ENCODE measurements at places on chromosomes 2 and 18. TPM values are rescaled to one million over a fixed set of nuclear protein-coding genes. Genes with fewer than 3 reads are reported as not detected.

The ZNF892 gene
- 0.21 TPM for total RNA-seq

DNA sequence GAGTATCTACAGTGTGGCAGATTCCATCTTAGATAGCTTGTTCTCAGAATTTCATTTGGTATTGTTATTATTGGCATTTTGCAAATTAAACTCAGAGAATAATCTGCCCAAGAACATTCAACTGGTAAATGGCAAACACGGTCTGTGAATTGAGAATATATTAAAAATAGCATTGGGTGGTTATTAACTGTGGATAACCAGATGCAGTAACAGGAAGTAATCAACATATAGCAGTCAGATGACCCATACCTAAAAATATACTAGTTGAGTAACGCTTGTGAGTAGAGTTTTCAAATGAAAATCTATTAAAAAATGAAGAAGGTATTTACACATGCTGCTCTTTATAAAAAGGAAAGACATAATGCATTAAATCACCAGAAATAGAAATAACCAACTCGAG is 129.5 kb downstream of the ZNF804A start:
- no peaks in the 10 kb centered on the region for H3K27me3 ChIP-seq
- no peaks in the 10 kb centered on the region for H3K4me1 ChIP-seq
- no peak for DNase-seq
- no peak overlapping the region for H3K4me3 ChIP-seq
- no peak overlapping the region for H3K27ac ChIP-seq

DNA sequence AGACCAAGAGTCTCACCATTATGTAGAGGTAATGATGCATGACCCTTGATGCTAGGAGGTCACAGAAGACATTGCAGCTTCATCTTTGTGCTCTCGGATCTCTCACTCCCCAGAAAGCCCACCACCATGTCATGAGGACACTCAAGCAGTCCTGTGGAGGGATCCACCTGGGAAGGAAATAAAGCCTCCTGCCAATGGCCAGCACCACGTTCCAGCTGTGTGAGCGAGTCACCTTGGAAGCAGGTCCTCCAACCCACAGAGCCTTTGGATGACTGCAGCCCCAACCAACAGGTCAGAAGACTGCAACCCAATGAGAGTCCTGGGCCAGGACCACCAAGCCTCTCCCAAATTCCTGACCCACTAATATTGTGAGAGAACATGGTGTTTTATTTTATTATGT is 38.4 kb downstream of the CYP26B1 start:
- no peak overlapping the region for H3K27ac ChIP-seq
- no peak overlapping the region for H3K4me3 ChIP-seq
- H3K4me1 ChIP-seq = no peaks in the 10 kb centered on the region
- no peak for DNase-seq
- no peaks in the 10 kb centered on the region for H3K36me3 ChIP-seq

The MOCOS gene
- 15.4 TPM for total RNA-seq

GRCh38 chr2:27155069-27155520 is 6.3 kb downstream of the TCF23 start:
- no peak overlapping the region for H3K4me3 ChIP-seq
- H3K4me1 ChIP-seq = peaks cover 65% of the 10 kb centered on the region
- H3K27me3 ChIP-seq = no peaks in the 10 kb centered on the region

DNA sequence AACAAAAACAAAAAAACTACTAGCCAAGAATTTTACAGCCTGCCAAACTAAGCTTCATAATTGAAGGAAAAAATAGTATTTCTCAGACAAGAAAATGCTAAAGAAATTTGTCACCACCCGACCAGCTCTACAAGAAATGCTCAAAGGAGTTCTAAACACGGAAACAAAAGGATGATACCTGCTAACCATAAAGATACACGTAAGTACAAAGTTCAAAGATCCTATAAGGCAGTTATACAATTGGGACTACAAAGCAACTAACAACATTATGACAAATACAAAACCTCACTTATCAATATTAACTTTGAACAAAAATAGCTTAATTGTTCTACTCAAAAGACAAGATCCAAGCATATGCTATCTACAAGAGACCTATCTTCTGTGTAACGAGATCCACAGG is 64.6 kb downstream of the TRAPPC8 start:
- H3K36me3 ChIP-seq = peaks cover 52% of the 10 kb centered on the region
- H3K4me1 ChIP-seq = peaks cover 18% of the 10 kb centered on the region

The SH3YL1 gene
- total RNA-seq = 13.0 TPM

GRCh38 chr2:98911126-98911375 is 25.0 kb downstream of the CRACDL start:
- H3K4me3 ChIP-seq = peak overlapping the region; percentile 39
- no peak for DNase-seq
- H3K36me3 ChIP-seq = no peaks in the 10 kb centered on the region
- no peak overlapping the region for H3K27ac ChIP-seq
- peaks cover 46% of the 10 kb centered on the region for H3K4me1 ChIP-seq
- peaks cover 4% of the 10 kb centered on the region for H3K27me3 ChIP-seq

DNA sequence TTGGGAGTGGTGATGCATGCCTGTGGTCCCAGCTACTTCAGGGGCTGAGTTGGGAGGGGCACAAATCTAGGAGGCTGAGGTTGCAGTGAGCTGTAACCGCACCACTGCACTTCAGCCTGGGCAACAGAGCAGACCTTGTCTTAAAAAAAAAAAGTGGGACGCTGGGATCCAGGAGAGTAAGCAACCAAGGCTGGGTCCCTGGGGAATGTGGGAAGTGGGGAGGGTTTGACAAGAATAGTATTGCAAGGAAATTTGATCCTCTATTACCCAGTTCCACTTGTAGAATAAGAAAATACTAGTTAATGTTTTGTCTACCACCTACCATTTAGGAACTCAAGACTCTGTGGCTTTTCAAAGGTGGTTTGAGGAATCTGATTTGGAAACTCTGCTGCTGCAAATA is 21.1 kb upstream of the DYTN start:
- no peaks in the 10 kb centered on the region for H3K4me1 ChIP-seq
- no peak for DNase-seq
- H3K4me3 ChIP-seq = no peak overlapping the region
- no peaks in the 10 kb centered on the region for H3K36me3 ChIP-seq
- H3K27ac ChIP-seq = no peak overlapping the region

GRCh38 chr2:224263571-224264043 is 138.3 kb downstream of the FAM124B start:
- H3K36me3 ChIP-seq = no peaks in the 10 kb centered on the region
- no peak for DNase-seq
- H3K4me3 ChIP-seq = no peak overlapping the region
- no peaks in the 10 kb centered on the region for H3K27me3 ChIP-seq
- H3K4me1 ChIP-seq = peaks cover 11% of the 10 kb centered on the region

DNA sequence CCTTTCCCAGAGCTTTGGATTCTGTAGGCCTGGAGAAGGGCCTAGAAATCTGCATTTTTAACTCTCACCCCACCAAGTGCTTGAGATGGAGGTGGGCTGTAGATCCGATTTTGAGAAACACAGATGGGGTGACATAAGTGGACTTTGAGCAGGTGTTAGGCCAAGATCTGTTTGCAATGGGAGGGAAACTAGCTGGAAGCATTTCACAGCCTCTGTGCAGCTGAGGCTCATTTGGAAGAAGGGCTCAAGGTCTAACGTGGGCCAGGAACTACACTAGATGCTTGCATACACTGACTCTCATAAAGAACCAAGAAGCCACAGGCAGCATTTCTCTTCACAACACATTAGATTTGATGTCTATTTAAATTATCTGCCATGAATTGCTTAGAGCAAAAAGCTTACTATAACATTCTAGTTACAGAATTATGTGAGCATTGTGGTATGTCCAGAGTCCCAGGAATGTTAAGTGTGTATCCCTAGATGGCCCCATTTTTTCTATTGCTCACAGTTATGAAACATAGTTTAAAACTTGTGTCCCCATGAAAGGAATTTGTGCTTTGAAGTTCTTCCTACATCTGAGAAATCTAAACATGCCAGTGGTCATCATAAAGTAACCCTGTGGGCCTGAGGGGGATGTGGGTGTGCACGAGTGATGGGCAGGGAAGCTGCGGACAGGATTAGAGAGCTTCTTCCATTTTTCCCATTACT is 77.2 kb downstream of the CD28 start:
- H3K4me1 ChIP-seq = peaks cover 72% of the 10 kb centered on the region
- H3K27me3 ChIP-seq = no peaks in the 10 kb centered on the region
- no peaks in the 10 kb centered on the region for H3K36me3 ChIP-seq
- peak overlapping the region; percentile 93 for H3K27ac ChIP-seq

GRCh38 chr2:148817210-148817708 is 57.8 kb upstream of the KIF5C start:
- no peak overlapping the region for H3K27ac ChIP-seq
- H3K4me1 ChIP-seq = no peaks in the 10 kb centered on the region
- H3K27me3 ChIP-seq = no peaks in the 10 kb centered on the region
- no peak for DNase-seq

DNA sequence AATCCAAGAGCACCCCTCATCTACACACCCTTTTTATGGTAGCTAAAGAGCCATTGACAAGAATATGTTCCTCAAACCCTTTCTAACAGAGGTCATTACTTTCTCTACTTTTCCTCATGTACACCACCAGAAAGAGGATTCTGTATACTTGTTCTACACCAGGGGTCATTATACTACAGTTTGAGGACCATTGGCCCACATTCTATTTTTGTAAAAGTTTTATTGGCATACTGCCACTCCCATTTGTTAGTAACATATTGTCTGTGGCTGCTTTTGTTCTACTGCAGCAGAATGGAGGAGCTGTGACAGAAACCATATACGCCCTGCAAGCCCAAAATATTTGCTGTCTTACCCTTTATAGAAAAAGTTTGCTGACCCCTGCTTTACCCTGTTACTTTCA is 14.3 kb downstream of the HTR2B start:
- no peaks in the 10 kb centered on the region for H3K4me1 ChIP-seq
- no peaks in the 10 kb centered on the region for H3K27me3 ChIP-seq
- H3K27ac ChIP-seq = no peak overlapping the region
- no peak for DNase-seq
- peaks cover 12% of the 10 kb centered on the region for H3K36me3 ChIP-seq

DNA sequence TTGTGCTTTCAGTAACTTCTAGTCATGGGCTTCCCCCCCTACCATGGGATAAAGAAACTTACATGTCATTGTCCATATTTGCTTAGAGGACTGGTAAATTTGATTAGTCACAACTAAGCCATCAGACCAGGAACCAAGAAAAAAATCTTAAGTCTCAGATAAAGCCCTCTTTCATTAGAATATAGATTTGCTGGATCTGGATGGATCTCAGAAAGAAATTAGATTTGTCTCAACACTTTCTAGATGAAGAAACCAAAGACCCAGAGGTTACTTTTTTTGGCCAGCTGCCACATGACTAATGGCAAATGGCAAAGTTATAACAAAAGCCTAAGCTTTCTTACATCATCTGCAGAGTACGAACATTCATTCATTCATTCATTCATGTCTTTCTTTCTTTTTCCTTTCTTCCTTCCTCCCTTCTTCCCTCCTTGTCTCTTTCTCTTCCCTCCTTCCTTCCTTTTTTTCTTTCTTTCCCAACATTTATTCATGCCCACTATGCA is 60.2 kb downstream of the CDCA7 start:
- H3K27ac ChIP-seq = no peak overlapping the region
- no peaks in the 10 kb centered on the region for H3K27me3 ChIP-seq
- no peak for DNase-seq
- H3K4me1 ChIP-seq = no peaks in the 10 kb centered on the region
- no peaks in the 10 kb centered on the region for H3K36me3 ChIP-seq
- no peak overlapping the region for H3K4me3 ChIP-seq

The BBS5 gene
- total RNA-seq = 3.3 TPM

- no peak for DNase-seq
- H3K4me1 ChIP-seq = no peaks in the 10 kb centered on the region
- no peaks in the 10 kb centered on the region for H3K36me3 ChIP-seq
These were observed 115.9 kb upstream of the ARHGAP28 start for GRCh38 chr18:6613581-6613980.

The ARHGEF33 gene
- not detected for total RNA-seq

- no peaks in the 10 kb centered on the region for H3K36me3 ChIP-seq
- no peaks in the 10 kb centered on the region for H3K4me1 ChIP-seq
- peaks cover 29% of the 10 kb centered on the region for H3K27me3 ChIP-seq
- H3K4me3 ChIP-seq = no peak overlapping the region
These were observed 25.4 kb downstream of the KIF5C start for GRCh38 chr2:148900350-148900837.

The RIT2 gene
- not detected for total RNA-seq
